ENCODE measurements at places on chromosomes 1 and 21.

- no peak for DNase-seq
Measured at GRCh38 chr1:202856014-202856413, 32.9 kb downstream of the RABIF start.

GRCh38 chr1:201309416-201309815 is 26.1 kb downstream of the PKP1 start:
- DNase-seq, result no peak

GRCh38 chr1:3355894-3356826 is 98.3 kb upstream of the ARHGEF16 start:
- no peak for DNase-seq

- DNase-seq, result no peak
Measured at GRCh38 chr1:23354245-23354644, 10.2 kb upstream of the HNRNPR start.

DNA sequence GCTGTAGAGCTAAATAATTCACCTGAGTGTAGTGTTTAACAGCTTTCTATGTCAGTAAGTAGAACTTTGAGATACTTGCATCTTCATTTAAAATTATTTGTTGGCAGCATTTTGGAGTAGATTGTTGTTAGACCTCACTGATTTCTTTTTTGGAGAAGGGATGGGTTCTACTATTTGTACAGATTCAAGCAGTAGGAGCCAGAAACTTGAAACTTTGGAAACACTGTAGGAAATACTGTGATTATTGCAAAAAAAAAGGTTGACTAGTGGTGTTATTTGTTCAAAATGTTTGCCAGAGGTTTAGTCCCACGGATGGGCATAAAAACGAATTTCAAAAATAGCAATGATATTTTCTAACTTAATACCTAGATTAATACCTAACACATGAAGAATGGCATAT is 102.7 kb downstream of the ATF6 start:
- no peak for DNase-seq

DNA sequence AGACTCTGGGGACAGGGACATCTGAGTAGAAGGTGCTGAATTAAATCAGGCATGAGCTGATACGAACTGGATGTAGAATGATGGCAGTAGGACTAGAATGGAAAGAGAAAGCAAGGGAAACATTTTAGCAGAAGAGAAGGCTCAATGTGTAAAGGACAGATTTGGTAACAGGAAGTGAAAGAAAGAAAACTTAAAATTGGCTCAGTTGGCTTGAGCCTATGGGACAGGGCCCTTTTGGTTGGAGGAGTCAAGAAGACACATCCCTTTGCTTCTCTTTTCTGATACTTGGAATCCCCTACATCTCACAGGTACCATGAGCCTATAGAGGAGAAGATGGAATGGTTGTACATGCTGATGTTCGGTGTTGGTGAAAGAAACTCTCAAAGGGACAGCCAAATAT is 300.6 kb upstream of the PLXNA2 start:
- DNase-seq, result no peak

DNA sequence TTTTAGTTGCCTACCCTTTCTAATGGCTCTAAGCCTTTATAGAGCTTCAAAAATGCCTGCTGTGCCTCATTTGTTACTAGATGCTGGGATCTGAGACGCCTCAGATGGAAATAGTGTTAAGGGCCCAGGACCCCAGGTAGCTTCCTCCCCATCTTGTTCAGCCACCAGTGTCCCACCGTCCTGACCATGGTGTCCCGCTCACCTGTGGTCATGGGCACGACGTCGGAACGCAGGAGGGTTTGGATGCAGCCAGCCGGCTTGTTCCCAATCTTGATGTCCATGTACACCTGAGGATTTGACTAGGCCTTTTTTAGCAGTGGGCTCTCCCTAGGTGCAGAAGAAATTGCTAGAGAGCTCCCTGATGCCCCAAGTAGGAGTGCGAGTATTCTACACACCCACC is 31.1 kb downstream of the PABPC4 start:
- no peak for DNase-seq
